ENCODE measurements at places on chromosomes 12 and 14.

- DNase-seq: no peak
Measured at GRCh38 chr14:54488318-54488645, 498 bp downstream of the GMFB start.

DNA sequence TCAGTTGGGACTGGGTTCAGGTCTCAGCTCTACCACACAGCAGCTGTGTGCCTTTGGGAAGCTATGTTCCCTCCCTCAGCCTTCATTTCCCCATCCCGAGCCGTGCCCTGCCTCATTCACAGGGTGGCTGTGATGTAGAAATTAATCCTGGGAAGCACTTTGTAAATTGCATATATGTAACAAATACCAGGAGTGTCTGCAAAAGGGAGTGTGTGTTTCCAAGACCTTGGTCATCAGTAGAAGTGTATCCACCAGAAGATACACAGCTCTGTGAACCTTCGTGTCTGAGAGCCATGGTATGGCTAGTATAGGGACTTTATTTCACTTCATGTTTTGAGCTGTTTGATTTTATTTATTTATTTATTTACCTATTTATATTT, 26.1 kb downstream of the ALDH2 start:
- DNase-seq: no peak

- no peak for DNase-seq
Measured at GRCh38 chr14:61475316-61475715, 153.9 kb downstream of the PRKCH start.

DNA sequence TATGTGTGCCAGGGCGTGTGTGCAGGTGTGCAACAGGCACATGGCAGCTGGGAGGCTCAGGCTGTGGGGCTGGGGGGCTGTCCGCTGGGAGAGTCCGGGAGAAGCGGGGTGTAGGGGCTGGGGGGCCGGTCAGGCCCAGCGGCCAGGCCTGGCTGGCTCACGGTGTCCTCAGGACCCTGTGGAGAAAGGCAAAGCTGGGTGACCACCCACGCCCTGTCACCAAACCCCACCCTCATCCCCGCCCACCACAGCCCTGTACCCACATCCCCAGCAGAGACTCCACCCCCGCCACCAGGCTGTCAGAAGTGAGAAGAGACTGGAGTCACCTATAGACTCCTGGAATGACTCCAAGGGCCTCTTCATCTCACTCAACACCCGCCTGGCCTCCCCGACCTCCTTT, 85.3 kb downstream of the SCARB1 start:
- DNase-seq: no peak

GRCh38 chr14:81476816-81477215, 56.8 kb downstream of the SEL1L start:
- no peak for DNase-seq

- no peak for DNase-seq
Measured at GRCh38 chr12:6957741-6958608, 6.8 kb downstream of the PTPN6 start.

GRCh38 chr12:110217996-110218674, 62.9 kb upstream of the ATP2A2 start:
- DNase-seq: no peak

- no peak for DNase-seq
Measured at GRCh38 chr12:100268835-100269564, 2.0 kb downstream of the SCYL2 start.

- no peak for DNase-seq
Measured at GRCh38 chr14:22522466-22522957, 66.5 kb downstream of the DAD1 start.

DNA sequence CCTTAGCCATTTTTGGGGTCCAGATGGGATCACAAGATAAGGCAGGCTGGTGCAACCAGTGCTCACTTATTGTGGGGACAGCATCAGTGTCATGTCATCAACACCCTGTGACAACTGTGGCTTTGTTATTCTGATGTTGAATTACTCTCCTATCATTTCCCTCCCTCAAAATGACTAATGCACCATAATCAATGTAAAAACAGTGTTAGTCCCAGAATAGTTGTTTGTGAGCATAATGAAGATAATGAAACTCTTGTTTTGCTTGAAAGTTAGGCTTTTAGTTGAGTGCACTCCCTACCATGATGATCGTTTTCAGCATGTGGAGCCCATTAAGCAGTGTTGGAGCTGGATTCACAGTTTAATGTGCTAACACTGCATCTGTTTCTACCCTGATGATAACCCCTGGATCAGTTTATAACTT, 151.4 kb downstream of the TMTC2 start:
- DNase-seq: no peak

GRCh38 chr12:121451961-121452339, 52.0 kb downstream of the RNF34 start:
- DNase-seq: no peak

DNA sequence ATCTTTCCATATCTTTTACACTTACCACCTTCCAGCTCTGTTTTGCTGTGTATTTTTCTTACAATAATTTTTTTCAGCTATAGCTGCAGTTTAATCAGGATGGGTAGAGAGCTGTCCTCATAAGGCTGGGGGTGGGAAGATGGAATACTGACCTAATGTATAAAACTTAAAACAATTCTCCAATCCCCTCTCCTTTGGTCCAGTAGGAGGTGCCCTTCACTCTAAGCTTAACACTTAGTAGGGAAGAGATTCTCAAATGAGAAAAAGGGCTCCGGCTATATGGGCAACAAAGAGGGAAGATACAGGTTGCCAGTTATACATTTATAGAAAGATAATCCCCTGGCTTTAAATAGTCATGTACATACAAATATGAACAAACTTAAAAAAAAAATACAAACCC, 2.8 kb downstream of the ORMDL2 start:
- DNase-seq: no peak

DNA sequence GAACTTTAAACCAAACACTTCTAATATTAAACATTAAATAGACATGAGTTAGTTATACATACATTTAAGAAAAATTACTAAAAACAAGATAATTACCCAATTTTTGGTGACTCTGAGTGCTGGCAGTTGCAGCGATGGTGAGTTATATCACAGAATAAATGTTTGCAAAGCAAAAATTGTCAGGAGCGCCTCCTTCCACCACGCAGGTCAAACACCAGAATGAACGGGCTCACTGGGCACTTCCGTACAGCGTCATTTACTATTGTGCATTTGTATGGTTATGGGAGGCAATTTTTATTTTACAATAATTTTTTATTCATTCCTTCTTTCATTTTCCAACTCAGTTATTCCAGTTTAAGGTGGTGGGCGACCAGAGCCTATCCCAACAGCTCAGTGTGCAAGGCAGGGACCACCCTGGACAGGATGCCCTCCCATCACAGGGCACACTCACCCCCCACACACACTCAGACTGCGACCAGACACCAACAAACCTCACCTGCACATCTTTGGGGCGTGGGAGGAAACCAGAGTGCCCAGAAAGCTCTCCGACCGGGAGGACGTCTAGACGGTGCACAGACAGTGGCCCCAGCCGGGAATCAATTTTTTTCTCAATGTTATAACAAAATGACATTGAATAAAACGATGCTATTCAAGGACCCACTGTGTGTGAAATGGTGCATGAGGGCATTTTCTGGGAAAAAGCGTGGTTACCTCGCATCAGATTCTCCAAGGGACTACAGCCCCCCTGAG, 67.2 kb downstream of the TESC start:
- no peak for DNase-seq

- no peak for DNase-seq
Measured at GRCh38 chr12:78455991-78456390, 408.6 kb upstream of the SYT1 start.

GRCh38 chr14:69593018-69593677, 18.2 kb upstream of the SUSD6 start:
- no peak for DNase-seq

All from activated T-cell treated with anti-CD3 and anti-CD28 coated beads for 1 hour (primary cell).